HCEC 1CT (cell line): ENCODE measurements at places on chromosomes 7 and 10.

DNA sequence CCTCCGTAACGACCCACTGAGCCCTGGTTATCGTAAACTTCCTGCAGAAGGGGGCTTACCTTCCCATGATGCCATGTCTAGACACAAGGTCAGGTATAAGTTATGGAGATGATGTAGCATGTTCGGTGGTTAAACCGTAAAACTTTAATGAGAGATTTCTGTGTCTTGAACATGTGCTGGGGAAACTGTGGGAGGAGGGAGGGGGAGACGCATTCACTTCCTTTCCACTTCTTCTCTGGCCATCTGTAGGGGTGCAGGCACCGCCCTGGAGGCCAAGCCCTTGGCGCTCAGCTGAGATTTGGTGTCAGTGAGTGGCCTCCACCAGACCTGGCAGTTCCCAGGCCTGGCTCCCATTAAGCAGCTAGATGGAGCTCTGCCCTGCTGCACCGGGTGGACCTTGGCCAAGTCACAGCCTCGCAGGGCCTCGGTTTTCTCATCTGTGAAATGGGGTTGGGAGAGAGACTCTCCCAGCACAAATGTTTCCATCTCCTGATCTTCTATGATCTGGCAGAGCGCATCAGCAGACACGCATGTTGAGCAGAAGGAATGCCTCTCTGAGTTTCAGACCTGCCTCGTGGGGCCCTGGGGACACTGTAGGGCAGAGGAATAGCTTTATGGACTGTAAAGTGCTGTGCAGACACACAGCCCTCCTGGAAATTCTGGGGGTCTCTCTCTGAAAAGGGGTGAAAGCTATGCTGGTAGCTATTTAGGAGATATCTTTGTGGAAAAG, 106.0 kb downstream of the COL26A1 start:
- DNase-seq = no peak

GRCh38 chr7:134201569-134202261, 74.6 kb downstream of the LRGUK start:
- DNase-seq = no peak

- DNase-seq = peak; percentile 80
Observed at GRCh38 chr7:134502463-134503371, 24.6 kb upstream of the AKR1B10 start.

DNA sequence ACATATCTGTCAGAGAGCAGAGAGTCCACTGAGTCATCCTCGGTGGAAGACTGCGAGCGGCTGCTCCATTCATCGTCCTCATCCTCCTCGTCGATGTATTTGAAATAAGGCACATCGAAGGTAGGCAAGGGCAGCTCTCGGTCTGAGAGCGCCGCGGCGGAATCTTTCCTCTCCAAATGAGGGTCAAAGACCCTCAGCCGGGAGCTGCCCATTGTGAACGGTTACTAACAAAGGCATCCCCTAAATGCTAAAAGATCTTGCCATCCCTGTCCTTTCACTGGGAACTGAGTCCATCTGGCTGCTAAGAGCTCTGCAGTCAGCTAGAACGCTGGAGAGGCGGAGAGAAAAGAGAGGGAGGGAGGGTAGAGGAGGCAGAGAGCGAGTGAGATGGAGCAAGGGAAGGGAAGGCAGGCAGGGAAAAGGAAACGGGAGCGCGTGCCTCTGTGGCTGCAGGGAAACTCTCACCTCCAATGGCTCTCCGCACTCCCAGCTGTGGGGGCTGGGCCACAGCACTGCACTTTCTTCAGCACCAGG, 163.4 kb downstream of the RAPGEF5 start:
- no peak for DNase-seq

GRCh38 chr10:19815731-19816410, 361 bp upstream of the PLXDC2 start:
- no peak for DNase-seq

- DNase-seq = peak; percentile 27
Observed at GRCh38 chr10:124736491-124737136, 7.6 kb downstream of the FAM53B start.

GRCh38 chr10:67331121-67331910, 364.7 kb downstream of the CTNNA3 start:
- no peak for DNase-seq

DNA sequence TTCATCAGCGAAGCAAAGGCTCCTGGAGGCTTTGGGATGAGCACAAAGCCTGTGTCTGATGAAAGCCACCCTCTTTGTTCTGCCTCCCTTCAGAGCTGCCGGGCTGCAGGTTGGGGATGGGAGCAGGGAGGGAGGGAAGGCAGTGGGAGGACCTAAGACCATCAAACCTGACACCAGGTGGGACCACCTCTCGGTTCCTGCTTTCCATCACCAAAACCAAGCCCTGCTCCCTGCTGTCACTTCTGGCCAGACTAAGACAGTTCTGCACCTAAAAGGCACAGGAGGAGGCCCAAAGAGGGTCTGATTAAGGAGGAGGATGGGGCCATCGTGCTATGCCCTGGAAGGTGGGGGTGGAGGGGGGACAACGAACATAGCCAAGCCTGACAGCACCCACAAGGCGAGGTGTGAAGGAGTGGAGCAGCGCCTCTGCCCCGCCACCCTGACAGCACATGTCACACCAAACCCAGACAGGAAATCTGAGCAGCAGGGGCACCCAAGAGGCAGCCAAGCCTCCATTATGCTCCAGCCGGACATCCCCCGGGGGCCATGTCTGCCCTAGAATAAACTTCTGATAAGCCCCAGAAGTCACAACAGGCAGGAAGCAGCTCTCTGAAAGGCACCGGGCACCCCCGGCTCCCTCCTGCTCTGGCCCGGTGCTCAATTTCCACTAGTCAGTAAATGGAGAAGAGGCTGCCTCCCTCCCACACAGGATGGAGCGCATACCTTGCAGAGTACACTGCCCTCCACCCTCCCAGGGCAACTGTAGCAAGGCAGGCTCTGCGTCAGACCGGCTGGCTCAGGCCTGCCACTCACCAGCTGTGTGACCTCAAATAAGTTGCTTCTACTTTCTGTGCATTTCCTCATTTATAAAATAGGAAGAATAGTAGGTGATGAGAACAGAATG, 48.9 kb downstream of the DLG5 start:
- peak; percentile 46 for DNase-seq

DNA sequence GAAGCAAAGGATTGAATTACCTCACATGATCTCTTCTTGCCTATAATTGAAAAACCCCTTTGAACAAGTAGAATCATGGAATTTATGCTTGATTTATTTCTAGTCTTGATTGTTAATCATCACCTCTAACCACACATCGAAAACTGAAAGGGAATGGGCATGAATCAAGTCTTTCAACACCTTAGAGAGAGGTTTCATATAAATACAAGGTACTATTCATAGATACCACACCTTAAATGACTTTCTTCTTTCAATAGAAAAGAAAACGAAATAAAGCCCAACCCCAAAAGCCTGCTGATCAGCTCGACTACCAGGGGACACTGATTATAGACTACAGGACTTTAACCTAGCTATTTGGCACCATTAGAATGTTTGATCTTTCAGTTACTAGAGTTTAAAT, 128.6 kb upstream of the PTPRZ1 start:
- DNase-seq = no peak

DNA sequence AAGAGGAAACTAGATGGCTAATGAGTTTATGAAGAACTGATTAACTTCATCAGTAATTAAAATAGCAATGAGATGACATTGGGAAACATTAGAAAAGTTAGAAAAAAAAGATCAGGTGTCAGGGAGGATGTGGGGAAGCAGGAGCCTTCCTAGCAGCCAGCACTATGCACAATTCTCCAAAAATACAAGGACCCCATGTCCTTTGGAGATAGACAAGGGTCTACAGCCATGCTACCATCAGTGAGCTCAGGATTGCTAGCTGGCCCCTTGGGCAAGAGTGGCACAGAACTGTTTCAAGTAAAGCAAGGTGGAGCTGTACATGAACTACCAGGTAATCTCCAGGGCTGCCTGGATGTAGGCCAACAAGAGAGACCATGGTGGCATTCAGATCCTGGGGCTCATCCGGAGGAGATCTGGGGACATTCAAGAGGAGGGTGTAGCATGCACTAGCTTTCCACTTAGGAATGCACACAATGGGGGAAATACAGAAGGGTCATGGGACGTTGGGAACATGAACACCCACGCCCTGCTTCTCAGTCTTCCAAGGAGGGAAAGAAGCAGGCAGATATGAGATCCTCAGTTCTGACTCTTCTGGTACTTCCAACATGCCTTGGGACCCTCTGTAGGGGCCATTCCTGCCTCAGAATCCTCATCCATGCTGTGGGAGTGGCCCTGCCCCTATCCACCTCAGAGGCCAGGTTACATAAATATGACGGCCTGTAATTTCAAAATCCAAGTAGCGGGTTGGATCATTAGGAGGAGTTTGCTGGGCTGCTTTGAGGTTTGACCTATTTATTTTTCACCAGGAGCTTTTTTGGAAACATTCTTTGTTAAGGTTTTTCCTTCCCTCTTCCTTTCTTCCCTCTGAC, 82.2 kb upstream of the HABP2 start:
- DNase-seq = no peak

DNA sequence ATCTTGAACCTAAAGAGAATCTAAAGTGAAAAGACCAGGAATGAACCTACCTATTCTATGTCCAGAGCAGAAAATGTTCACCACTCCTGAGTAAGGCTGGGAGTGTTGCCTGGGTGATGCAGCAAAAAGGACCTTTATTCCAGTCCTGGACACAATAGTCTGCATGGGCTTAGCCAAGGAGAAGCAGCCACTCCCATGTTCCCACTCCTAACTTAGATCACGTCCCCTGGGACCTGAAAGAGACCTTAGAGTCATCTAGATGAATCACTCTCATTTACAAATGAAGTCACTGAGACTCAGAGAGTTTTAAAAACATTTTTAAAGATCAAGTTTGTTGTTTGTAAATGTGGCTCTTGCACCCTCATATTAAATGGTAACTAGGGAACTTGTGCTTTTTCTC, 763.4 kb downstream of the KCNMA1 start:
- DNase-seq = no peak

GRCh38 chr10:35124540-35124939, 2.1 kb upstream of the CREM start:
- no peak for DNase-seq

GRCh38 chr10:14374745-14375445, 44.2 kb upstream of the FRMD4A start:
- DNase-seq = no peak

DNA sequence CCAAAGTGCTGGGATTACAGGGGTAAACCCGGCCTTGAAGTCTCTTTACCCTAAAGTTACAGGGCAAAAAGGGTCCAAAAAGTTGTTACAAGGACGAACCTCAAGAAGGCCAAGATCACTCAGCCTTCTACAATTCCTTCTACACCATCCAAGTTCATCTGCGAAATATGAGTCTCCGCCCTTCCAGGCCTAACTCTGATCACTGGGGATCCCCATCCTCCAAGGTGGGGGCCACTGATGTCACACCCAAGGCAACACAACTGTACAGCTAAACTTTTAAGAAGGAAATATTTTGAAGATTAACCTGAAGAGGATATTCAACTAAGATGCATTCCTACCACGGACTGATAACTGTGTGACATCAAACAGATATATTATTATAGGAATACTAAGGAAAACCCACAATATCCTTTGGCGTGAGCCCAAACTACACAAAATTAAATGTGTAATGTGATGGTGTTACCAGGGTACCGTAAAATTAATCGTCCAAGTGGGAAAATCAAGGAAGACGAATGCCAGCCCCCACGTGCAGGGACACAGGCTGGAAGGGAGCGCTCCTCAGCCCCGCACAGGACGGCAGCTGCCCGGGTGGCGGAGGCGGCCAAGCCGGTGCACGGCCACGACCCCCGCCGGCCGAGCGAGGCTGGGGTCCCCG, 1.0 kb downstream of the PAXIP1 start:
- peak; percentile 2 for DNase-seq

- peak; percentile 76 for DNase-seq
Observed at GRCh38 chr10:86439544-86439943, 72.9 kb upstream of the GRID1 start.

- DNase-seq = peak; percentile 42
Observed at GRCh38 chr7:16918288-16918895, 36.6 kb upstream of the AGR3 start.

DNA sequence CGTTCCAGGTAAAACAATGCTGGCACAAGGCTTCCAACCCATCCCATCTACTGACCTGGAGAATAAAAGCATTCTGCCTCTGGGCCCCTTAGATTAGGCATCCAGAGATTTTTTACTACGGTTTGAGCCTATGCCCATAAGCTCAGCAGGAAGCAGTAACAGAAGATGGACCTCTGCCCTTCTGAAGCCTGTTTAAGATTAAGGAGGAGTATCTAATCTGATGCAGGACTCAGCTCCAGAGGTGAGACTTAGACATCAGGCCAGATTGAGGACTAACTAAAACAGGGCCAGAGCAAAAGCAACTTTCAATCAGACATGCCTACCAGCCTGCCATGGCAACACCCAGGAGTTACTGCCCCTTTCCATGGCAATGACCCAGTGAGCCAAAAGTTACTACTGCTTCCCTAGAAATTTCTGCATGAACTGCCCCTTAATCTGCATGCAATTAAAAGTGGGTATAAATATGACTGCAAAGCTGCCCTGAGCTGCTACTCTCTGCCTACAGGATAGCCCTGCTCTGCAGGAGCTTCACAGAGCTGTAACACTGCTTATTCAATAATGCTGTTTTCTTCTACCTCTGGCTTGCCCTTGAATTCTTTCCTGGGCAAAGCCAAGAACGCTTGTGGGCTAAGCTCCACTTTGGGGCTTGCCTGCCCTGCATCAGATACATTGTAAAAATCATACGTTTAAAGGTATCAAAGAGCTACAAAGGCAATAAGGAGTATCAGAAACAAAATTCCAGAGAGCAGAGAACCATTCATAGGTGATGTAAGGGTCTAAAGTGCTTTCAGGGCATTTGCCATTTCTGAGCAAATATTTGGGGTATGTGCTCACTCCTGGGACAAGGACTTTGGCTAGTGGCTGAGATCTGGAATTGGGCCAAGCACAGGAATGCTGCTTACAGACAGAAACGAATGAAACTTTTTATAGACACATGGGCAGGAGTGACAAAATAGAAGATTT, 25.0 kb upstream of the CNNM1 start:
- DNase-seq = peak; percentile 22

GRCh38 chr7:98086281-98086718, 20.4 kb upstream of the LMTK2 start:
- DNase-seq = no peak

GRCh38 chr10:96913906-96914305, 81.8 kb downstream of the LCOR start:
- no peak for DNase-seq

- no peak for DNase-seq
Observed at GRCh38 chr7:125683156-125683555, 753.5 kb upstream of the POT1 start.

DNA sequence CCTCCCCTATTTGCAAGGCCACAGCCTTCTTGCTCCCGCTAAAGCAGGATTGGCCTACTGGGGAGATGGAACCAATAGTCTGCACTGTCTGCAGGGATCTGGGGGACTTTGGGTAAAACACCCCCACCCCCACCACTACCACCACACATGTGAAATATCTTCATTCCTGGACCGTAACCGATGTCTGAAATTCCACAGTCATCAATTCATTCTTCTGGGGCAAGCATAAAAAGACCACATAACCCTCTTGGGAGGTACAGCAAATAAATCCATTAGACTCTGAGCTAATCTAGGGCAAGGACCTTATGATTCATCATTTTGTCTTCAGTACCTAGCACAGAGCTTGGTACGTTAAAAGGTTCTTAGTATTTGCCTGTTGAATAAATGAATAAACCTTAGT, 307.8 kb downstream of the GPAM start:
- no peak for DNase-seq

- no peak for DNase-seq
Observed at GRCh38 chr10:127908106-127908958, 1.4 kb downstream of the PTPRE start.

GRCh38 chr7:75572396-75572795, 80.3 kb downstream of the SPDYE5 start:
- DNase-seq = no peak
